B cell (primary cell): ENCODE measurements at places on chromosomes 4 and X. TPM values are rescaled to one million over a fixed set of nuclear protein-coding genes. Genes with fewer than 3 reads are reported as not detected.
A peak's percentile ranks its signal among the peaks of the same experiment; 100 is the strongest.

Gene CFP
- 3.0 and 3.8 TPM in 2 replicates for polyA plus RNA-seq

Gene SRPX
- not detected in 2 replicates for polyA plus RNA-seq

Gene GRK4
- polyA plus RNA-seq = 0.73 and 0.92 TPM in 2 replicates

Gene ATP8A1
- polyA plus RNA-seq = 28.7 and 32.4 TPM in 2 replicates

Gene TMPRSS11F
- polyA plus RNA-seq = not detected in 2 replicates

Gene CABS1
- polyA plus RNA-seq = not detected in 2 replicates

Gene HSFX2
- polyA plus RNA-seq = 1.6 TPM in 1 of 2 replicates, not detected in the other

Gene BEX1
- 0.84 and 1.7 TPM in 2 replicates for polyA plus RNA-seq

Gene ATP2B3
- not detected in 2 replicates for polyA plus RNA-seq

Gene EDA
- 0.04 and 0.10 TPM in 2 replicates for polyA plus RNA-seq

Gene GLRB
- not detected in 2 replicates for polyA plus RNA-seq

Gene CT45A1
- not detected in 2 replicates for polyA plus RNA-seq

Gene RBM47
- polyA plus RNA-seq = 5.4 and 5.6 TPM in 2 replicates

Gene CD40LG
- polyA plus RNA-seq = 0.13 and 0.19 TPM in 2 replicates

DNA sequence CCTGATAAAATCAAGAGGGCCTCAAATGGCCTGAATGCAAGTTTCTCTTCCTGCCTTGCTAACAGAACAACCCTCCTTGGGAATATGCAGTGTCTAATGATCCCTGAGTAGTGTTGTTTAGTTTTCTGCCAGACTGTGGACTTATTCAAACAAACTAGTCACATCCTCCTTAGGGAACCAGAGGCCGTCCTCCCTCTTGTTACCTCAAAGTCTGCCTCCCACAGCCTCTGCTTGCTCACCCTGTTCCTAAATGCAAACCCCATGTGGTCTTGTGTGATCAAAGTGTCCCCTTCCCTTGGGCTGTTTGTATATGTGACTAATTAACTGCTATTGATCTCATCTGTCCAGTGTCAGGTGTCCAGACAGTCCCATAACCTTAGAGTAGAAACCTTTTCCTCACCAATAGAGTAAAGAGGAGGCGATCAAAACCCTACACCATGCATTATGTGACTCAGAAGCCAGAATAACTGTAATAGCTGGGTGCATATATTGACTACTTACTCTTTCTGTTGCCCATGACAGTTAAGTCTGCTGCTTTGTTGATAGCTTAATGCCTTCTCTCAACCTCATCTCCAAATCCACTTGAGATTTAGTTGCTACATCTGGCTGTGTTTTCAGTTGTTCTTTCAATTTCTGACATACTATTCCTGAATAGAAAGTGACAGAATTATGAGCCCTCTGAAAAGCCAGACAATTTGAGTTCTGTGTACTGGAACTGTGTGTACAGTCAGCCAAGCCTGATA lies 473.0 kb upstream of the NWD2 start:
- H3K36me3 ChIP-seq = no peaks in the 10 kb centered on the region
- no peak overlapping the region for H3K4me3 ChIP-seq
- H3K27ac ChIP-seq = no peak overlapping the region
- no peak for DNase-seq
- no peaks in the 10 kb centered on the region for H3K4me1 ChIP-seq

DNA sequence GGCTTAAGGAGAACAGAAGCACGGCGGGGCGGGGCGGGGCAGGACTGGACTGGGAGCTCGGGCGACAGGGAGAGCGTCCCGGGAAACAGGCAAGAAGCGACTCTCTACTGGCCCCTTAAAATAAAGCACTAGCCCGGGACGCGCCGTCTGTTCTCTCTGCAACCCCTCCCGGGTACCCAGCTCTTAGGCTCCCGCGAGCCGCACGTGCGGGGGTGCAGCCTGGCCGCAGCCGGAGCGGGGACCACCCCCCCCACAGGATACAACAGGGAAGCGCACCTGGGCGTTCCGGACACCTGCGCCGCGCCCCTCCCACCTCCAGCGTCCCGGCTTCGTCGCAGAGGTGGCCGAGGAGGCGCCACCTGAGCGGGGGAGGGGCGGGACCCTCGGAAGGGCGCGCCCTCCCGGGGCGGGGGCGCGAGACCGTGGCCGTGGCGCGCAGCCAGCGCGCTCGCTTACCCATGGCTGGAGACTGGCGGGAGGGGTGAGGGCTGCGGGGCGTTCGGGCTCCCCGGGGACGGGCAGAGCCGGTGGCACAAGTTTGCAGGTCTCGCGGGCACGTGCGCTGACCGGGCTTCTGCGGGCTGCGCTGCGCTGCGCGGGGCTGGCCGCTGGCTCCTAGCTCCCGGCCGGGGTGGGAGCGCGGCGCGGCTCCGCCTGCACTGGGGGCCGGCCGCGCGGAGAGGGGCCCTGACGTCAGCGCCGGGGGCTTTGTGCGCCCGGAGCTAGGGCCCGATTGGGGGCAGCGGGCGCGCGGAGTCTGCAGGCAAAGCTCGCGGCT lies 91.5 kb downstream of the GEMIN8 start:
- H3K27ac ChIP-seq = no peak overlapping the region
- DNase-seq = peak; percentile 35
- no peaks in the 10 kb centered on the region for H3K27me3 ChIP-seq
- no peaks in the 10 kb centered on the region for H3K36me3 ChIP-seq
- peaks cover 10% of the 10 kb centered on the region for H3K4me1 ChIP-seq
- peak overlapping the region; percentile 48 for H3K4me3 ChIP-seq

GRCh38 chr4:87882321-87882720 lies 49.6 kb downstream of the MEPE start:
- no peaks in the 10 kb centered on the region for H3K36me3 ChIP-seq
- H3K4me1 ChIP-seq = peaks cover 9% of the 10 kb centered on the region
- no peak overlapping the region for H3K27ac ChIP-seq
- no peak for DNase-seq

DNA sequence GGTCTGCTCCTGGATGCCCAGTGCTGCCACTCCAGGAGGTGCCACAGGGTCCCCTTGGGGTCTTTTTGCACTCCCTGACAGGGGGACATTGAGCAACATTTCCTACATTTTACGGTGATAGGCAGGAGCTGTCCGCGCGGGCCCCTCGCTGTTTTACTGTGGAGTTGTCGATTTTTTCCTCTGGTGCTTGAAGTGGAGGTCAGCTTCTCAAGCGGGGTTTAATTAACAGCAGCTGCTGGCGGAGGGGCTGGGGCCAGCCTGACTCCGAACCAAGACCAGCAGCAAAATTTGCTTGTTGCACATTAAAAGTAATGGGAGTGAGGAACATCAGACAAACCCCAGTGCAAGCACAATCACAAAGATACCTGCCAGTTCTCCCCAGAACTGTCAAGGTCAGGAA lies 13.2 kb upstream of the SH3TC1 start:
- no peak overlapping the region for H3K27ac ChIP-seq
- peaks cover 5% of the 10 kb centered on the region for H3K27me3 ChIP-seq
- H3K4me3 ChIP-seq = no peak overlapping the region
- H3K4me1 ChIP-seq = peaks cover 2% of the 10 kb centered on the region
- no peaks in the 10 kb centered on the region for H3K36me3 ChIP-seq
- DNase-seq = no peak

- H3K27ac ChIP-seq = no peak overlapping the region
- no peaks in the 10 kb centered on the region for H3K4me1 ChIP-seq
- H3K36me3 ChIP-seq = no peaks in the 10 kb centered on the region
- H3K27me3 ChIP-seq = no peaks in the 10 kb centered on the region
- no peak for DNase-seq
Measured at GRCh38 chr4:89152972-89153371, 41.6 kb downstream of the TIGD2 start.

- peaks cover 21% of the 10 kb centered on the region for H3K4me1 ChIP-seq
- peak overlapping the region; percentile 100 for H3K4me3 ChIP-seq
- no peaks in the 10 kb centered on the region for H3K27me3 ChIP-seq
- peaks cover 25% of the 10 kb centered on the region for H3K36me3 ChIP-seq
- DNase-seq = no peak
Measured at GRCh38 chr4:37827802-37828321, 1.4 kb downstream of the PGM2 start.

GRCh38 chrX:120251471-120252011 lies 929 bp downstream of the ZBTB33 start:
- no peaks in the 10 kb centered on the region for H3K27me3 ChIP-seq
- no peaks in the 10 kb centered on the region for H3K4me1 ChIP-seq
- H3K36me3 ChIP-seq = no peaks in the 10 kb centered on the region
- peak overlapping the region; percentile 77 for H3K4me3 ChIP-seq
- peak overlapping the region; percentile 86 for H3K27ac ChIP-seq
- DNase-seq = peak; percentile 44

GRCh38 chr4:7199771-7200441 lies 7.6 kb downstream of the SORCS2 start:
- DNase-seq = no peak
- no peaks in the 10 kb centered on the region for H3K36me3 ChIP-seq
- no peak overlapping the region for H3K4me3 ChIP-seq
- H3K4me1 ChIP-seq = no peaks in the 10 kb centered on the region

DNA sequence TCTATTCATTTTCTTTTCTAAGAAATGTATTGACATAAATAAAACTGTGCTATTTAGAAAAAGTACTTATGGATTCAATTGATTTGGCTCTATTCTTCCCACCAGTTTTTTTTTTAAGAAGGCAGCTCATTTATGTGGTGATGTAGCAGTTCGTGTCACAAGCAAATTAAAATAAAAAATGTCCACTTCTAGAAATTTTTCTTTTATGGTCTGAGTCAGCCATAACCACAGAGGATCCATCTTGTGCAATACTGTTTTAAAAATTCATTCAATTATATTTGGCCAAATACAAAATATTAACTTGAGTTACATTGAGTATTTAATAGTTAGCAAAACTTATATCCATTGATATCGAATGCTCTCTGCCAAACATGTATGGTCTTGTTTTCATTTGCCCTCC lies 207.9 kb upstream of the FAT1 start:
- H3K4me1 ChIP-seq = no peaks in the 10 kb centered on the region
- no peak for DNase-seq

GRCh38 chrX:149569770-149570169 lies 17.5 kb downstream of the MAGEA9B start:
- no peaks in the 10 kb centered on the region for H3K36me3 ChIP-seq
- no peak overlapping the region for H3K27ac ChIP-seq
- no peaks in the 10 kb centered on the region for H3K27me3 ChIP-seq
- H3K4me3 ChIP-seq = no peak overlapping the region
- no peak for DNase-seq

DNA sequence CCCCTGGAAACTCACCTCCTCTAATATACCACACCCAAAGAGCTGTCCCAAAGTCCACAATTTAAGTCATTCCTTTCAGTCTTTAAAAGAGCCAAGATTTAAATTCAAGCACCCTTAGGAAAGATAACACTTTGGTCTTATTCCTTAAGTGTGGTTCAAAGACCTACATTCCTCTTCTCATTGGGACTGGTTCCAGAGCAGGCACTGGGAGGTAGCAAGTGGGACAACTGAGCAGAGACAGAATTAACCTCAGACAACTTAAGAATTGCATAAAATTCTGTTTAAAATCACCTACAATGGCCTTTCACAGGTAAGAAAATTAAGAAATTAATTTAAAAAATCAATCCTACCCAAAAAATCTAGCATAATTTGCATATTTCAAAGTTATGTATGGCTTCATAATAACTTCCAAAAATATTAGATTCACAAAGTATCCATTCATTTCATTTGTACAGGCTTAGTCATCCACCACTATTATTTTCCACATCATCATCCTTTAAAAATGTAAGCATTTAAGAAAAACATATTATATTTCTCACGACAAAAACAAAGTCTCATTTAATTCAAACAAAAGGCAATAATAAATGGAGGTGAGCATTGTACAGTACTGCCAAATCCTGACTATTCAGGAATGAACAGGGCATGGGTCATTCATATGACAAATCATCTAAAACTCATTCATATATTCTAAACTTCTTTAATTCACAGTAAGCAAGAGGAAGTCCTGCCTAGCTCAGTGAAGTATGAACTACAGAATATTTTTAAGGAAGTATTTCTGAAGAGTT lies 13.6 kb downstream of the PRSS12 start:
- H3K27me3 ChIP-seq = no peaks in the 10 kb centered on the region
- no peaks in the 10 kb centered on the region for H3K4me1 ChIP-seq
- no peak overlapping the region for H3K4me3 ChIP-seq
- H3K36me3 ChIP-seq = no peaks in the 10 kb centered on the region
- no peak for DNase-seq

- H3K36me3 ChIP-seq = no peaks in the 10 kb centered on the region
- H3K4me1 ChIP-seq = peaks cover 13% of the 10 kb centered on the region
- H3K27ac ChIP-seq = no peak within 1 kb of the TSS
- peak; percentile 57 for DNase-seq
Measured at GRCh38 chr4:186104114-186104889, at the start of gene FAM149A. TSS of gene FAM149A (plus strand) at chr4:186104704.

DNA sequence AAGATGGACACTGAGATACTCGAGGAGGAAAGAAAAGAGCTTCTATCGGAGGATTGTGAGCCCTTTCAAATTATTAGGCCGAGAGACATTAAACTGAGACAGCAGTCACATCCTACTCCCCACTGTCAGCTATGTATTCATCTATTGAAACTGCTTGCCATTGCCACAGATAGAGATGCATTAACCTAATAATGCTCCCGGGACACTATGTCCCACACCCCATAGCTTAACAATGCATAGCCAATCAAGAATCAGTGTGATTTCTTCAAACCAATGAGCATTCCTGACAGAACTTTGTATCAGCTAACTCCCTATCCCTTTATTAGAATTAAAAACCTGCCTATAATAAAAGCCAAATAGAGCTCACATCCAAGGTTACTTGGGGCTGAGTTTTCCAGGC lies 118.1 kb upstream of the NEIL3 start:
- H3K27me3 ChIP-seq = no peaks in the 10 kb centered on the region
- no peak for DNase-seq
- H3K27ac ChIP-seq = no peak overlapping the region
- no peak overlapping the region for H3K4me3 ChIP-seq
- no peaks in the 10 kb centered on the region for H3K36me3 ChIP-seq

- peak overlapping the region; percentile 72 for H3K4me3 ChIP-seq
- H3K4me1 ChIP-seq = peaks cover 26% of the 10 kb centered on the region
- DNase-seq = peak; percentile 41
- H3K27me3 ChIP-seq = no peaks in the 10 kb centered on the region
Measured at GRCh38 chr4:184824081-184824775, 1.5 kb downstream of the ACSL1 start.

- H3K27ac ChIP-seq = no peak overlapping the region
- H3K4me1 ChIP-seq = peaks cover 9% of the 10 kb centered on the region
- no peak overlapping the region for H3K4me3 ChIP-seq
Measured at GRCh38 chr4:108854786-108855185, 91.9 kb upstream of the ETNPPL start.

GRCh38 chr4:143512978-143513313 lies 556 bp upstream of the SMARCA5 start:
- peak overlapping the region; percentile 99 for H3K27ac ChIP-seq
- peak overlapping the region; percentile 93 for H3K4me3 ChIP-seq
- peaks cover 28% of the 10 kb centered on the region for H3K4me1 ChIP-seq
- H3K36me3 ChIP-seq = peaks cover 3% of the 10 kb centered on the region
- no peaks in the 10 kb centered on the region for H3K27me3 ChIP-seq

DNA sequence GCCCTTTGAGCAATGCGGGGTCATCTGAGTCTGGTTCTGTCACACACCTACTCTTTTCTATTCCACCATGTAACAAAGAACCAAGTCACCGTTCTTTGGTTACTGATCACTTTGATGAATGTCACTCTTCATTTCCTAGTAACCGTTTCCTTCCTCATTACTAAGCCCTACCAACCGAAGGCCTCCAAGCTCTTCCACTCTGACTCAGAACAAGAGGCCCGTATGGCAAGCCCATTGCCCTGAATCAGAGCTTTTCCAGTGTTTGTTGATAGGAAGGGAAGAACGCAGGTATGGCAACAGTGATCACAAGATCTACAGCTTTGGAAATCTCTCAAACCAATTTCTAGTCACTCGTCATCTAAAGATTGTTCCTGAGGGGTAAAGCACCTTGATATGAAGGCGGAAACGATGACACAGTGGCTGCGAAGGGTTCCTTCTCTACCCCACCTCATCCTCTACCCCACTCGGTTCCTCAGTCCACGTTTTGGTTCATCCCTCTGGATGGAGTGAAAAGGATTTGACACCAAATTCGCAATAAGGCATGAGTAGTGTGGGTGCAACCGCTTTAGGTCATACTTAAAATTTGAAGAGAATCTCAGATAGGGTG lies 28.0 kb upstream of the CD40LG start:
- H3K27ac ChIP-seq = no peak overlapping the region
- no peaks in the 10 kb centered on the region for H3K27me3 ChIP-seq
- no peaks in the 10 kb centered on the region for H3K4me1 ChIP-seq
